Nucleus accumbens (tissue), 56 donors: ENCODE measurements at places on chromosomes 5 and 9.

GRCh38 chr5:157356576-157356975 lies 90.7 kb downstream of the CYFIP2 start:
- no peak for DNase-seq

DNA sequence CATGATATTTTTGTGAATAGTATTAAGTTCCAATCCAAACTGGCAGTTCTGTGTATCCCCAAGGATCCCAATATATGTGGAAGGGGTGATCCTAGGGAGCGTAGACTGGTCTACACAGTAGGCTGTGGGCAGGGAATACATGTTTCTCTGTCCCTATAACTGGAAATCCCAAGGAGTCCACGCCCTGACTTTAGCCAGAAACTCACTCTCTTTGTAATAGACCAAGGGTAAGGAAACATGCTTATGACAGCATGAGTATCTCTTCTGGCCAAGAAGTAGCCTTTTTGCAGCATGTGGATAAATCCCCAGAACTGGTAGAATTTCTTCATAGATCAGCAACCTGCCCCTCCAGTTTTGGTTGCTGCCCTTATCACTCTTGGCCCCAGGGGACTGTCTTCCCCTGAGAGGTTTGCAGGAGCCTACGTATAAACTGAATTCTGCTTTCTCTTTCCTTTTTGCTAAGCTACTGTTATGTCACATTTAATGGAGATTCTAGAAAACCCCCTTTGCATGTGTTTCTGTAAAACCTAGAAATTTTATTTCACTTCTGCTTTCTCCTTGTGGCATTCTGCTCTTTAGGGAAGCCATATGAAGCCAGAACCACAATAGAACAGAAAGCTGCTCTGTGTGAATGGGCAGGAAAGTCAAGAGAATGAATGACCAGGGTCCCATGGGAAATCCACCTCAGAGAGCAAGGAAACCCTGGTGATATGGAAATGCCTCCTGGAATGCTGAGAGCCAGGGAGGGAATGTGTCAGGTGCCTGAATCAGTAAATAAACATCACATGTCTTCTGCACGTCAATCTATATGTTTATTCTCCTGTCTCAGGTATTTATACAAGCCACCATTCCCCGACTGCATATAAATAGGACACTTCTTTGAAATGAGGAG lies 3.5 kb downstream of the IFNA2 start:
- DNase-seq = no peak

DNA sequence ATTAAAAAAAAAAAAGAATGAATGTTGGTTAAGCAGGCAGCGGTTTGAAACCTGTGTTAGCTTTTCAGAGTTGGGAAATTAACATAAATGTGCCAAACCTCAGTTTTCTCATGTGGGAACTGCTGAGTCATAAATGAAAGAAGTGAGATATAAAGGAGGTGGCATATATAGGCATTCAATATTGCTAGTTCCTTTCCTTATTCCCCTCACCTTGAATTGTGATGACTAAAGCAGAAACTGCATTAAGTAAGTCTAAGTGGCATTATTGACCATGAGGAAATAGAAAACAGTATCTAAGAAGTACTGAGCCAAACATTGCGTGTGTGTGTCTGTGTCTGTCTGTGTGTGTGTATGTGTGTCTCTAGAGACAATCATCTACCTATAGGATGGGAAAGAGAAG lies 691.2 kb downstream of the TLR4 start:
- DNase-seq = no peak

DNA sequence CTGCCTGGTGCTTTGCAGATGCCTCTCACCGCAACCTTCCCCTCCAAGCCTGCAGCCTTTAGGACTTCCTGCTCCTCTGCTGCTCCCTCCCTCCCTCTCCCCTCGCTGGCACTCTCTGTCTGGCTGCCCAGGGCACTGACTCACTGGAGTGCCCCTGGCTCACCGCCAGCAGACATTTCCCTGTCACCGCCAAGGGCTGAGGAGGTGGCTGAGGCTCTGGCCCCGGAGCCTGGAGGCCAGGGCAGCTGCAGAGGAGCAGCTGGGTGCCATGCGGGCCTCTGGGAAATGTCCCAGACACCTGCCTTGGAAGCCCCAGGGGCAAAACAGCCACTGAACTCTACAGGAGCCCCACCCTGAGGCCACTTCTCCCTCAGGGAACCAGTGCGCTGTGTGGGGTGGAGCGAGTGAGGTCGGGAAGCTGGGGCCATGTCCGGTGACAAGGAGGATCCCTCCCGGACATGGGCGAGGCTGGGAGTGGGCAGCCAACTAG lies 53.4 kb downstream of the TENT4A start:
- peak; percentile 65 for DNase-seq

DNA sequence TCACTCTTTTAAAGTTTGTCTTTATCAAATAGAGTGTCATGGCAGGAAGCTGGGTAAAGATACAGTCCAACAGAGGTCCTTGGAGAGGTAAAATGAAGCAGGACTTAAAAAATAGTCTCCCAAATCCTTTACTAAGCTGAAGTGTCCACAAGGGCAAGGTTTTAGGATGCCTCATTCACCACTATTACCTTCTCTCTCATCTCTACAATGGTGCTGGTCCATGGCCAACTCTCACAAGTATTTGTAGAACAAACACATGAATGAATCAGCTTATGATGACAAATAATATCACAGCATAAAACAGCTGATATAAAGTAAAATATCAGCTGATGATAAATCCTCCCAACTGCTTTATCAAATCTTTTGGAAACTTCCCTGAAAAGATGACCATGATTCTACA lies 162.3 kb upstream of the ZNF462 start:
- DNase-seq = no peak

DNA sequence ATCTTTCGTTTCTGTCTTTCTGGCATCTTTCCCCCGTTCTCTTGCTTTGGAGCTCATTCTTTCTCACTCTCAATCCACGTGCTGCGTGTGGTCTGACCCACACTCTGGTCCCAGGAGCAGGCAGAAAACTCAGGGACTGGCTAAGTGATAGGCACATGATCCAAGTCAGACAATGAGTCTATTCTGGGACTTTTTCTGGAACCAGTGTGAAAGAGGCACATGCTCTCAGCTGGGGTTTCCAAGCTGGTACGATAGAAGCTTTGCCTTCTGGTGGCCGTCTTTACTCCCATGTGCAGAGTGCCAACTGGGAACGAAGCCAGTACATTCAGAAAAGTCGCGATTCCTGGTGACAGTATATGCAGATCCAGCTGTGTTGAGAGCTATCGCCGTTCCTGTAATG lies 94.4 kb downstream of the PDZD2 start:
- peak; percentile 46 for DNase-seq

- DNase-seq = no peak
Measured at GRCh38 chr9:96494215-96494800, 44.3 kb downstream of the HABP4 start.

DNA sequence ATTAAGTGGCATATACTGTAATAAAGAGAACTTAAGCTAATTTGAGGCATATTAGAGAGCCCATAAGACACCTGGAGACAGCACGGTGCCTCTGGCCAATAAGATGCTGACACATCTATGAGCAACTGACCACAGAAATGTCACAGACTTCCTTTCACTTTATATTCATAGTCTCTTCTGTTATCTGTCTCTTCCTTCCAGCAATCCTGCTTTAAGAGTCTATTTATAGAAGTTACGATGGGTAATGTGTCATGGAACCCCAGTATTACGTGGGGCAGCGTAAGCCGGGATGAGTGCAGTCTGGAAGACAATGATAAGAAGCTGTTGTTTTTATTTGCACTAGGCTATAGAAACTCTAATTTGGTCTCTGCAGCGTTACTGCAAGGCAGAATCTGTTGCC lies 136.8 kb downstream of the CFAP90 start:
- no peak for DNase-seq

- no peak for DNase-seq
Measured at GRCh38 chr9:85041466-85042137, 372.1 kb downstream of the NTRK2 start.

DNA sequence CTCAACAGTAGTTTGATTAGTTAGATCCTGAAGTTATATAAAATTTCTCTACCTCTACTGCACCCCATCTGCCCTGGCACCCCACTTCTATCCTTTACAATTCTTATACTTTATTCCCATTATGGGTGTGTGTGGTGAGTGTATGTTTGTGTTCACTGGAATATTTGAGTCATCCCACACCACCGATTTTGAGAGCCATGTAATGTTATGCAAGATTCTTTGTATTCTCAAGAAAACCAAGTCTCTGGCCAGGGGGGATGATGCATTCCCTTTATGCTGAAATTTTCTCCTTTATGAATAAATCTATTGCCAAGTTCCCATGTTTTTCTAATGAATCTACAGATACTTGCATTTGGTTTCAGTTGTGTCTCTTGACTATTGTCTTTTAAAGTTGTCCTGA lies 266.8 kb downstream of the ARHGEF28 start:
- no peak for DNase-seq

DNA sequence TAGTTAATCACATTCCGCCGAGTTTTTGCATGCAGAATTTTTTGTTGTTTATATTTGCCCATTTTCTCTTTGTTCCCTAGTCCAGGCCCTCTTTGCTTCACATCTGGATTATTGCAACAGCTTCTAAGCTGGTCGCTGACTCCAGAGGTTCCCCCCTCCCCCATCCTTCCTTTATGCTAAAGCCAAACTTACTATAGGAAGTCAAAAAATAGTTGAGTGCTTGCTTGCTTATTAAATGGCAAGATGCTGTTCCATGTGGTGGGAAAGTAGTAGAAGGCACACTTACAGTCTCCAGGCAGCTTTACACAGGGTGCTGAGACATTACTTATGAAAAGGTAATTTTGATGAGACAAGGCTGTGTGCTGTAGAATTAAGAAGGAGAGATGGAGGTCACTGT lies 1.3 kb downstream of the ZBTB34 start:
- no peak for DNase-seq

DNA sequence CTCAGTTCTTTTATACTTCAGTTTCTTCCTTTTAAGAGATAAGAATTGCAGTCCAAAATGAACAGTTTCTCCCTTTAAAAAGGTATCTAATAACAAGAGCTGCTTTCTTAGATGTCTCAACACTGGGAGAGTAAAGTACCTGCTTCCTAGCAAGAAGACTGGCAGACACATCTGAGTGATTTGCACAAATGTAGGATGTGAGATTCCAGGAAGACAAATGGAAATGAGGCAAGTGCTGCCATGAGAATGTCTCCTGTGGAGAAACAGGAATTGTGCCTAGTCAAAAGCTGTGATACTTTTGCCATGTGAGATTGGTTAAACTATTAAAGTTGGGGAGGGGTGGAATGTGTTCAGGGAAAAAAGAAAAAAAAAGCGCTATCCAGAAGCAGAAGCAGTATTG lies 159.1 kb downstream of the HTR1A start:
- DNase-seq = no peak

DNA sequence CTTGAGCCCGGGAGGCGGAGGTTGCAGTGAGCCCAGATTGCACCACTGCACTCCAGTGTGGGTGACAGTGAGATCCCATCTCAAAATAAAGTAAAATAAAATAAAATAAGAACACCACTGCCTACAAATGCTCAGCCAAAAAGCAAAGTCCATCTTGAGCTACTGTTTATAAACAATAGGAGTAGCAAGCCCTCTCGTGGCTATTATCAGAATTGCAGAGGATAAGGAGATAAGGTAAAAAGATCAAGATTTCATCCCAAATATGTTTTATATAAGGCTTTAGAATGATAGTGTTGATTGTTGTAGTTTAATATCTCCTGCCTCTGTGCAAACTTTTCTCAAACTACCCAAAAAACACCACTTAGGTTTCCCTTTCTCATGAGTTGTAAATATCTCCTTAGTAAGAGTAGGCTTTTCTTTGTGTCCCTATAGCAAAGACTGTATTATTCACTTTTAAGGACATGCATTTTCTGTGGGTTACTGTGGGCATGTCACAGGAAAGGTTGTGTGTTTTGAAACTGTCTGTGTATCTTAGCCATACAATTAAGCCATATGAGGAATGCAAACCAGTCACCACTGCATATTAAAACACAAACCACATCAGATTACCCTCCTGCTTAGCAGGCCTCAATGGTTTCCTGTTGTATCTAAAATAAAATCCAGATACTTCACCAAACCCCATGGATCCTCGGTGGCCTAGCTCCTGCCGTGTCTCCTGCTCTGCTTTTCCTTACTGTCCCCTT lies 31.8 kb upstream of the CKS2 start:
- no peak for DNase-seq

DNA sequence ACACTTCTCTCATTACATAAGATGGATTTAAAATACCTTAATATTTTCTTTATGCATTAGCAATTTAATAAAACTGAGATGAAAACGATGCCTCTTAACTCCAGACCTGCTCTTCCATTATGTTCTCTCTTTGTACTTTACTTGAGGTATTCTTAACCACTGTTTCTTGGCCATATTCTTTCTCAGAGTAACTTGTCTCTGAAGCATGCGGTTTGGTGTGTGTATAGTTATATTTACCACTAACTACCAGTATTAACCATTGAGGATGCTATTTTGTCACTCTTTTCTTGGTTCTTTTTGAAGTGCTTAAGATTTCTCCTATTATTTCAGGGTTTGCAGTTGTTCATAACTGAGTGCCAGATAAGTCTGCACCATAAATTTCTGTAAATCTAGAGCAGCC lies 17.9 kb downstream of the TMEM167A start:
- no peak for DNase-seq

- DNase-seq = no peak
Measured at GRCh38 chr5:95883185-95884016, 60.9 kb upstream of the GLRX start.

- DNase-seq = no peak
Measured at GRCh38 chr5:78819707-78820106, 165.4 kb downstream of the ARSB start.
